ENCODE measurements at places on chromosomes 12 and 14.
A peak's percentile ranks its signal among the peaks of the same experiment; 100 is the strongest.

GRCh38 chr12:5745251-5745888, 199.7 kb downstream of the ANO2 start:
- peak; percentile 40 for DNase-seq

- DNase-seq, result peak; percentile 49
Observed at GRCh38 chr12:26651566-26652188, 181.3 kb downstream of the ITPR2 start.

- no peak for DNase-seq
Observed at GRCh38 chr12:19648591-19648990, 209.3 kb downstream of the AEBP2 start.

- peak; percentile 5 for DNase-seq
Observed at GRCh38 chr12:66352197-66352596, 49.9 kb downstream of the HELB start.

DNA sequence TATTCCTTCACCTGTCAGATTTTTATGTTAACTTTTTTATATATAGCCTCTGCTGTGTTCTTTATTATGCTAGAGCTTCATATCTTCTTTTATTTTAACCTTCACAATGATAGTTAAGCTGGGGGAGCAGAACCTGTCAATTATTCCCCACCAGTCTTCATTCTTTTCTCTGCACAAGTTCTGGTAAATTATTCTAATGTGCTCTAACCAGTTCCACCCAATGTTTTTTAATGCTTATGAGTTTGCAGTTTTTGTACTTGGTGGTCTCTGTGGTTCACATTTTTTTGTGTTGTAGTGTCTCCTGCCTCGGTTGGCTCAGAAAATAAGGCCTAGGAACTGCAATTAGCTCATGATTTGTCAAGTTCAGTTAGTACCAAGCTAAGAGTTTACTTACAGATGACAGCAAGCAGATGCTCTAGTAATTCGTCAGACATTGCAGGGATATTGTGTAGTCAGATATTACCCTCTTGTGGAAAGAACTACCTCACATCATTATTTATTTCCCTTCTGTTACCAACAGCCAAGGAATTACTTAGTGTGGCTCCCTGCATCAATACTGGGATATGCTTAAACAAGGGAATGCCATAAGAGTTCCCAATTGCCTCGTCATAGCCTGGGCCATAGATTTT, 14.5 kb downstream of the DYRK2 start:
- DNase-seq, result no peak

- peak; percentile 96 for DNase-seq
Observed at GRCh38 chr12:47779301-47779942, 6.4 kb downstream of the SLC48A1 start.

- no peak for DNase-seq
Observed at GRCh38 chr14:104163541-104163940, 25.2 kb downstream of the KIF26A start.

- no peak for DNase-seq
Observed at GRCh38 chr12:75568393-75568792, 57.0 kb upstream of the KRR1 start.

GRCh38 chr14:68816943-68817430, 24.1 kb upstream of the ZFP36L1 start:
- no peak for DNase-seq

GRCh38 chr12:106144847-106145246, 6.1 kb upstream of the NUAK1 start:
- no peak for DNase-seq

GRCh38 chr12:114779186-114779585, 95.2 kb upstream of the TBX3 start:
- DNase-seq, result no peak

DNA sequence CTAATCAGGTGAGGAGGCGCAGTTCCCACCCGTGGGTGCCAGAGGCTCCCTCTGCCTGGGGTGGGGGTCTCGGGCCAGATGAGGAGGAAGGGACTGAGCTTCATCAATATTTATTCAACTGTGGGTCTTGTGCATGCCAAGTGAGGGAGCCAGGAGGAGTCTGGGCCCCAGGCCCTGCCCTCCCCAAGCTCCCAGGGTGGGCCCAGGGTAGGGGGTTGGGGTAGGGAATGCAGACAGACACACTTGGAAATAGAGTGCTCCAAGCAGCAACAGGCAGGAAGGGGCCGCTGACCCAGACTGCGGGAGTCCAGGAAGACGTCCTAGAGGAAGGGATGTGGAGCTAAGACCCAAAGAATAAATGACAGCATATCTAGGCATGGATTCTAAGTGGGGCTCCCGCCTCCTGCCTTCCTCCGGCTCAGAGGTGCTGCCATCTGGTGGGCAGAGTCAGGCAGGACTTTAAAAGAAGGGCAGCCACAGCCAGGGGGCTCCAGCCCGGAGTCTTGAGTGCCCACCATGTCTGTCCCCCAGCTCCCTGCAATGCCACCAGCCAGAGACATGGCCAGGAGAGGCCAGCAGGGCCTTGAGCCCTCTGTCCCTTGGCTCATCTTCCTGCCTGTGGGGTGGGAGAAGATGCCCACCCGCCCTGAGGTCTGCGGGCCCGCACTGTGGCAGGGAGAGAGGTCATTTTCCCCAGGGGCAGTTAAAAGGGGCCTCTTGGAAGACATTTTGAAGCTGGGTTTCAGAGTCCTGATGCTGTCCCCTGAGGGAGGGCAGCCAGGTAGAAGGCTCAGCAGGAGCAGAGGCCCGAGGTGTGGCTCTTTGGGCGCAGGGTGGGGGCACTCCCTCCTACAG, 70.1 kb downstream of the PHETA1 start:
- DNase-seq, result peak; percentile 63

GRCh38 chr12:68138480-68138879, 21.1 kb downstream of the IFNG start:
- no peak for DNase-seq

- DNase-seq, result no peak
Observed at GRCh38 chr12:42587601-42588523, 1.7 kb downstream of the PRICKLE1 start.

DNA sequence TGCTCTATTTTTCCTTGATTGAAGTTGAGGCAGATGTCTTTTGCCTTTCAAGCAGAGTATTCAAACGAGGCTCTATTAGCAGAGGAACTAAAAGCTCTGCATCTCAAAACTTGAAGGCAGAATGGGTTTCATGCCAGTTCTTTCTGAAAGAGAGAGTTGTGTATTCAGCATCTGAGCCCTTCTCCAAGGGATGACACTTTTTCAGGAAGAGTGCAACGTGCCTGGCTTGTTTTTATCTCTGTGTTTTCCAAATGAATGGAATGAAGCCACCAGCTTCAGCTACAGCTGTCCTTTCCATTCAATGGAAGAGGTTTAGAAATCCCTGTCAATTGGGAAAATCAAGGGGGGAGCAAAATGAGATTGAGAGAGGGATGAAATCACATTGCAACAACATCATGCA, 14.6 kb downstream of the BEST3 start:
- DNase-seq, result no peak

GRCh38 chr12:57890191-57891115, 43.9 kb upstream of the CTDSP2 start:
- DNase-seq, result no peak

GRCh38 chr14:101457936-101458740, 103.2 kb upstream of the DIO3 start:
- no peak for DNase-seq

GRCh38 chr14:20469890-20470602, 840 bp downstream of the PNP start:
- DNase-seq, result peak; percentile 64

DNA sequence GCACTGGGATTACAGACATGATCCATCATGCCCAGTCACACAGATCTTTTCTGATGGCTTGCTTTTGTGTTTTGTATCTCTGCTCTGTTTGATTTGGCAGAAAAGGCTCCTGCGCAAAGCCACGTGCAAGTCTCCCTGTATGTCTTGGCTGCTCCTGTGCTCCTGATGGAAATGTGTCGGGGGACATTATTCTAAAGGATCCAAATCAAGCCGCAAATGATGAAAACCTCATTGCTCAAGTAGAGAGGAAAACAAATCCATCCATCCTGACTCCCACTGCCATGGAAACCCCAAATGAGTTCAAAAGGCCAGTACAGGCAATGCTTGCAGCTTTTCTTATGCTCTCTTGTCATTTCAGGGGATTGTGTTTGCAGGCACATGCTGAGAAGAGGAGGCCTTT, 93.8 kb downstream of the NDUFA12 start:
- no peak for DNase-seq

DNA sequence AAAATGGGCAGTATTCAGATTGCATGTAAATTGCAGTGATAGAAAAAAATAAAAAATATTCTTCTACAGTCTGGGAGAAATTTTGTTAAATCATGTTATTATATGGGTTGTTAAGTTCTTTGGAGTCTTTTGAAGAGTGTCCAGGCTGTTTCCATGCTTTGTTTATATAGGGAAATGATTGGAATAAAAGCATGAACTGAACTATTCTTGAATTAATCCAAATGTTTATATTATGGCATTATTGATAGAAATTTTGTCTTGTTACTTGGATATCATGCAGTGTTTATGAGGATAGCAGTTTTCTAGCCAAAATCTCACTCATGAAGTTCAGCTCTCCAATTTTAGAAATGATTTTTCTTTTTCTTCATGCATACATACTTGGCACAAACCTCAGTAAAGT, 108.2 kb upstream of the NAV3 start:
- no peak for DNase-seq

DNA sequence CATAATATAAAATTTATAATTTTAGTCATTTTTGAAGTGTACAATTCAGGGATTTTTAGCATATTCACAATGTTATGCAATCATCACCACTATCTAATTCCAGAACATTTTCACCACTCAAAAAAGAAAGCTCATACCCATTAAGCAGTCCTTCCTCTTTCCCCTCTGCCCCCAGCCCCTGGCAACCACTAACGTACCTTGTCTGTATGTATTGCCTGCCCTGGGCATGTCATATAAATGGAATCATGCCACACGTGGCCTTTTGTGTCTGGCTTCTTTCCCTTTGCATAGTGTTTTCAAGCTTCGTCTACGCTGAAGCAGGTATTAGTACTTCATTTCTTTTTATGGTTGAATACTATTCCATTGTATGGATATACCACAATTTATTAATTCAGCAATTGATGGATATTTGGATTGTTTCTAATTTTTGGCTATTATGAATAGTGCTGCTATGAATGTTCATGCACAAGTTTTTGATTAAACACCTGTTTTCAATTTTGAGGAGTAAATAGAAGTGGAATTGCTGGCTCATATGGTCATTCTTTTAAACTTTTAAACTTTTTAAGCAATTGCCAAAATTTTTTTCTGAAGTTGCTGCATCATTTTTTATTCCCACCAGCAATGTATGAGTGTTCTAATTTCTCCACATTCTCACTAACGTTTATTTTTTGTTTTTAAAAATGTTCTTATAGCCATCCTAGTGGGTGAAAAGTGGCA, 1.6 kb upstream of the SSTR1 start:
- no peak for DNase-seq

DNA sequence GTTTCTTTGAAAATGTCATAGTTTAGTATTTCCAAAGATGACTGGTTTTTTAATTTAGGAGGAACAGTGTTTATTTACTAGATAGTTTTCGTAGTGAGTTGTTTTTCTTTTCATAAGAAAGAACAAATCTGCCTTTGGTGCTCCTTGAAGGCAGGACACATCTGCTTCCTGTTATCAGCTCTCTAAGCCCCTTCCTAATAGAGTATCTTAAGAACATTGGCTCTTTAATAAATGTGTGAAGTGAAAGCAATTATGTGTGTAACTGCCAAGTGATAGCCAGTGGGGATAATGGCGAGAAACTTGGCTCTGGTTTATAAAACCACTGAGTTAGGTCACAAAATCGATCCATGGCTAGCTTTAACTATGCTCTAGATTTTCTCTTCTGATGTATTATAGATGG, 23.5 kb upstream of the PPFIBP1 start:
- no peak for DNase-seq

DNA sequence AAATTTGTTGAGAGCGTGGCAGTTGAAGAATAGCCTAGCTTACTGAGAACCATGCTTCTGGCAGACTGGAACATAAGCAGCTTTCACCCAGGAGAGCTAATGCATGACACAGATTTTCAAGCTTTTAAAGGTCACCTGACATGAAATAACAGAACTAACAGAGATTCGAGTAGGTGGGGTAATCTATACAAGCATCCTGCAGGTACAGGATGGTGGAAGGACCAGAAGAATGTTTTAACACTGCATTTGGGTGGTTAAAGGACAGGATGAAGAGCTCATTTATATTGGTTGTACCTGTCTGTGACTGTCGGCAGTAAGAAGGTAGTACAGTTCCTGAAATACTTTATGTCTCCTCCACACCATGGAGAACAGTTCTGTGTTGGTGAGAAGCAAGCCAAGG, 8.9 kb downstream of the PELI2 start:
- no peak for DNase-seq

DNA sequence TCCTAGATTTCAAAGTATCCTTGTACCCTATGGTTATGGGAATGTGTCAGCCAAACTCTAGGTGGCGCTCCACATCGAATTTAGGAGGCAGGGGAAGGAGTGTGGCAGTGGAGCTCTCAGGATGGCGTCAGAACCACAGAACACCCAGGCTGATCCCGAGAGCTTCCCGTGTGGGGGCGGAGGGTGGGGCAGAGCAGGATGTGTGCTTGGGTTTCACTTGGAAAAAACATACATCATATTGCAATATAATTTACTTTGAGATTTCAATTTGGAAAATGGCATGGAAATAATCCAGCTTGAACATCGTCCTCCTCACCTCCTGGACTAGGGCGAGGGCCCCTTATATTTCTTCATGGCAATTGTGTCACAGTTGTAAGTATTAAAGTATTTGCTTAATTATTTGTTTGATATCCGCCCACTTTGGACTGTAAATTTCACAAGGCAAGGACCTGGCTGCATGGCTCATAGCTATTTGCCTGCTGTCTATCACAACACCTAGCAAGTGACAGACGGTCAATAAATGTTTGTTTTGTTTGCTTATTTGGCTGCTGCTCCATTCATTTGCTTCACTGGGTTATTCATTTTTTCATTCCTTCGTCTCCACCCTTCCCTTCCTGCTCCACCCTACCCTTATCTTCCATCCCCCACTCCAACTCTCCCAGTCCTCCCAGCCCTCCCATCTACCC, 221.5 kb upstream of the HMGA2 start:
- peak; percentile 43 for DNase-seq

GRCh38 chr14:74634964-74635363, 22.9 kb upstream of the LTBP2 start:
- DNase-seq, result no peak

DNA sequence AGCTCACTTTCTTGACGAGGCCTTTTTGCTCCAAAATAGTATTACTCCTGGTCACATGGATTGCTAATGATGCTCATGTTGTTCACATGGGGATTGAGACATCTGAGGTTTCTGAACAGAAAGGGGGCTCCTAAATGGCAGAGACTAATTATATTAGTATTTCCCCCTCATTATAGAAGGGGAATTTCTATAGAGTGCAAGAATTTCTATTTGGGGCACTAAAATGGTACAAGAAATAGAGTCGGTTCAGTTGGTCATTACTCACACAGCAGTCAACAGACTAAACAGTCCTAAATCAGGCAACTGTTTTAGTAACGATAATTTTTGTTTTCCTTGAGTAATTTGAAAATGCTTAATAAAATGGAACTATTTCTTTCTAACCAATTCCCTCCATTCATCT, 108.9 kb downstream of the DACT1 start:
- DNase-seq, result no peak

- DNase-seq, result peak; percentile 21
Observed at GRCh38 chr12:6140651-6141447, 16.4 kb upstream of the VWF start.

- DNase-seq, result no peak
Observed at GRCh38 chr14:88241810-88242209, 81.3 kb downstream of the KCNK10 start.

Data from stimulated activated CD4-positive, alpha-beta T cell treated with anti-CD3 and anti-CD28 coated beads, Interleukin-2, amount 100 ng/mL, for 24 hours (primary cell).